ENCODE measurements at places on chromosomes 6 and 20. TPM values are rescaled to one million over a fixed set of nuclear protein-coding genes. Genes with fewer than 3 reads are reported as not detected.

- H3K4me1 ChIP-seq, result no peaks in the 10 kb centered on the region
- no peaks in the 10 kb centered on the region for H3K27me3 ChIP-seq
- H3K4me3 ChIP-seq, result no peak overlapping the region
- no peak overlapping the region for H3K27ac ChIP-seq
Measured at GRCh38 chr6:63066055-63066704, 145.1 kb upstream of the FKBP1C start.

- H3K4me3 ChIP-seq, result no peak overlapping the region
- H3K36me3 ChIP-seq, result no peaks in the 10 kb centered on the region
- DNase-seq, result no peak
- H3K27me3 ChIP-seq, result no peaks in the 10 kb centered on the region
Measured at GRCh38 chr6:378958-379409, 12.6 kb upstream of the IRF4 start.

- peak overlapping the region; percentile 49 for H3K4me3 ChIP-seq
- H3K27ac ChIP-seq, result peak overlapping the region; percentile 41
- DNase-seq, result peak; percentile 79
Measured at GRCh38 chr6:167825332-167826229, 1.1 kb upstream of the AFDN start.

DNA sequence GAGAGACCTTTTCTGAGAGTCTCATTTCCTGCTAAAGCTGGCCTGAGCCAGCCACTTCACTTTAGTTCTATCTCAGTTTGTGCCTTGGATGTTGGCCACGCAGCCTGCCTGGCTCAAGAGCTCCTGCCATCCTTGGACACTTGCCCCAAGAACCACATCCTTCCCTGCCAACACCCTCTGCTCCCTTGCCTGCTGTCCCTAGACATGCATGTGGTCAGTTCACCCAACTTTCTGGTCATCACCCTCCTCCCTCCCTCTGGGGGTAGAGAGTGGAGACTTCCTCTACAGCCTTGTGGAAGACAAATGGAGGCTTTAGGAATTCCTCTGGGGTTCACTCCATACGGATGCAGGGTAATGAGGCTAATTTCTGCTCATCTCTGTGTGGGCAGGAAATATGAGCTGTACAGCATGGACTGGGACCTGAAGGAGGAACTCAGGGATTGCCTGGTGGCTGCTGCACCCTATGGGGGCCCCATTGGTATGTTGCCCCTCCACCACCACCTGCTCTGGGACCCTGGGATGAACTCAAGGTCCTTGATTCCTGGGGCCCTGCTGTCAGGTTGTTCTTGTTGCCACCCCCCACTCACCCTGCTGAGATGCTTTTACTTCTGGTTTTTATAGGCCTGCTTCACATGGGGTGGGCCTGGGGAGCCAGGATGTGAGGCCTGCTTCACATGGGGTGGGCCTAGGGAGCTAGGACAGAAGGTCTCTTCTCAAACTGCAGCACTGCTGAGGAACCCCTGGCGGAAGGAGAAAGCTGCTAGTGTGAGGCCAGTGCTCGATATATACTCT lies 13.8 kb upstream of the PTPRA start:
- no peaks in the 10 kb centered on the region for H3K36me3 ChIP-seq
- no peaks in the 10 kb centered on the region for H3K27me3 ChIP-seq
- DNase-seq, result no peak

- no peaks in the 10 kb centered on the region for H3K4me1 ChIP-seq
- DNase-seq, result no peak
- peaks cover 91% of the 10 kb centered on the region for H3K36me3 ChIP-seq
Measured at GRCh38 chr6:43532201-43532600, 15.3 kb downstream of the POLR1C start.

DNA sequence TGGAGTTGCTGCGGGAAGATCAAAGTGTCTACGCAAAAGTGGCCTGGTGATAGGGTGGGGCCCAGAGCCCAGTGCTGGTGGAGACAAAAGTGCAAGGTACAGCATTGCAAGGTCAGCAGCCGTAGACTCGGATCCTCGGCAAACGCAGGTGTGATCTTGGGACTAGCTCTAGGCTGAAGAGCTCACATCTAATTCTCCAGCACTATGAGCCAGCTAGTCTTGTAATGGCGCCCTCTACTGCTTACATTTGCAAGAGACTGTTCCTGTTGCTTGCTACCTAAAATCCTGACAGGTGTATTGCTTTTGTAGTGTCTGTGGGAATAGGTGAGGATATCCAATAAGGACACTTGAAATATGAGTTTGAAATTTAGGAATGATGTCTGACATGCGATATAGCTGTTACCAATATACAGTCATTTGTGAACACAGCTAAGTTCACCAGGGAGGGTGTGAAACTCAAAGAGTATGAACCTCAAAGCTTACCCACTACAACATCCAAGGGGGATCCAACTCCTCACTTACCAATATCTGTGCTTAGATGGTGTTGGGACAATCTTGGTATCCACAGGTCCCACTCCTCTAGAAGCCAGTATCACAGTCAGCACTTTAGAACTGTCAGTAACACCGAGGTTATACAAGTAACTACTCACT lies 58.4 kb downstream of the PDE7B start:
- no peaks in the 10 kb centered on the region for H3K27me3 ChIP-seq
- DNase-seq, result no peak
- H3K4me3 ChIP-seq, result no peak overlapping the region
- H3K36me3 ChIP-seq, result no peaks in the 10 kb centered on the region
- H3K27ac ChIP-seq, result no peak overlapping the region

DNA sequence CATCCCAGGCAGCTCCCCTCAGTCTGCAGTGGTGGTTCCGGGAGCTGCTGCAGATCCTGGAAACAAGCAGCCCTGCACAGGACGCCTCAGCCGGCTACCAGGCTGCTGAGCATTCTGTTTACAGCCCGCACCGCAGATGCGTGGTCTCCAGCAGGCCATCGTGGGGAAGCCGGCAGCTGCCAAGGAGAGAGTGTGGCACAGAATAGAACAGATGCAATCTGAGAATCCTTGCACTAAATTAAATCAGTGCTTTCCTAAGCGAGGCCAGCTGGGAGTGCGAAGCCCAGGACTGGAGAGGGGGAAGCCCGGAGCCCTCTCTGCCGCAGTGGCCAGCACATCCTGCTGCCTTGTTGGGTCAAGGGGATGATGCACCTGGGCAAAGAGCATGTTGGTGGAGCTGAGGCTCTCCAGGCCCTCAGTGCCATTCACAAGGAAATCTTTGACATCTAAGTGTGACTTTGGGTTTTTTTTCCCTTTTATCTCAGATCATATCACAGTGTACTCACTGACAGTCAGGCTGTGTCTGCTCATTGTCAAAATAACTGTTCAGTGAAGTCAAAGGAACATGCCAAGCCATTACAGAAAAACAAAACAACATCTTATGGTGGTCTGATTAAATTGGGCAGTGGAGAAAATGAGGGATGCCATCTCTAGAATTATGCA lies 118.1 kb downstream of the SYNDIG1 start:
- DNase-seq, result no peak
- H3K27me3 ChIP-seq, result no peaks in the 10 kb centered on the region
- no peaks in the 10 kb centered on the region for H3K4me1 ChIP-seq
- no peak overlapping the region for H3K4me3 ChIP-seq
- H3K36me3 ChIP-seq, result no peaks in the 10 kb centered on the region

- no peak for DNase-seq
- no peaks in the 10 kb centered on the region for H3K36me3 ChIP-seq
- H3K4me3 ChIP-seq, result no peak overlapping the region
- no peaks in the 10 kb centered on the region for H3K4me1 ChIP-seq
- H3K27ac ChIP-seq, result no peak overlapping the region
- no peaks in the 10 kb centered on the region for H3K27me3 ChIP-seq
Measured at GRCh38 chr6:55963301-55963700, 87.9 kb upstream of the BMP5 start.

DNA sequence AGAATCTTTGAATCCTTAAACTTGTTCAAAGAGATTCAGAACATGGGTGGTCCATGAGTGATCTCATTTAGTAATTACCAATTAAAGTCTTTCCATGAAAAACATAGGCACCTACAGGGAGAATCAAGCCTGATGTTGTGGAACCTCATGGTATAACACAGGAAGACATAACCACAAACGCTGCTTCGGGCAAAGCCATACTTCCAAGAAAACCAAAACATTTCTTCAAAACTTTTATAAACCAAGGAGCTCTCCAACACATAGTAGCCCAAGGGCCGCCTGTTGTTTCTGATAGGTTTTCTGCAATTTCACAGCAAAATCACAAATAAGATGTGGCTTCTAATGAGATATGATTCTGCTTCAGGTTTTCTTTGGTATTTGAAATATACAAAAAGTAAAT lies 2.5 kb downstream of the CHD6 start:
- DNase-seq, result no peak
- H3K36me3 ChIP-seq, result no peaks in the 10 kb centered on the region
- no peak overlapping the region for H3K27ac ChIP-seq
- H3K27me3 ChIP-seq, result no peaks in the 10 kb centered on the region
- no peak overlapping the region for H3K4me3 ChIP-seq
- H3K4me1 ChIP-seq, result peaks cover 35% of the 10 kb centered on the region

GRCh38 chr20:17688965-17689364 lies 6.9 kb upstream of the RRBP1 start:
- H3K4me1 ChIP-seq, result no peaks in the 10 kb centered on the region
- no peaks in the 10 kb centered on the region for H3K36me3 ChIP-seq
- no peaks in the 10 kb centered on the region for H3K27me3 ChIP-seq
- DNase-seq, result no peak

DNA sequence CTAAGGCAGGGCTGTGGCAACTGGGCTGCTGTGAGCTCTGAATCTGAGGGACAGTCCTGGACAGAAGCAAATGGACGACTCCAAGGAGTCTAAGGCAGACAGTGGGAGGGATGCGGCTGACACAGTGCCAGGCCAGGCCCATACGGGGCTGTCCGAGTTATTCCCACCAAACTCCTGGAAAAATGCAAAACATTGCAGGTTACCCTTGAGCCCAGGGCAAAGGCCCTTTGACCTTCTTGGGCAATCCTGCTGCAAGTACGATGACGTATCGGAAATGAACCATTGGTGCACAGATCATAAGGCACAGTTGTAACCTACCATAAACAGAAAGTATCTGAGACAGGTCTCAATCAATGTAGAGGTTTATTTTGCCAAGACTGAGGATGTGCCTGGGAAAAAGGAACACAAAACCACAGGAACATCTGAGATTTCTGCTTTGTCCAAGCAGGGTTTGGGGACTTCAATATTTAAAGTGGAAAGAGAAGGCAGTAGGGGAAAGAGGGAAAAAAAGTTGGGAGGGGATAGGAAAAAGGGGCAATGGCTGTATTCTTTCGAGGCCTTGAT lies 118.9 kb downstream of the DACT2 start:
- no peak overlapping the region for H3K4me3 ChIP-seq
- no peak overlapping the region for H3K27ac ChIP-seq
- DNase-seq, result no peak
- H3K36me3 ChIP-seq, result no peaks in the 10 kb centered on the region
- H3K4me1 ChIP-seq, result no peaks in the 10 kb centered on the region
- H3K27me3 ChIP-seq, result no peaks in the 10 kb centered on the region

DNA sequence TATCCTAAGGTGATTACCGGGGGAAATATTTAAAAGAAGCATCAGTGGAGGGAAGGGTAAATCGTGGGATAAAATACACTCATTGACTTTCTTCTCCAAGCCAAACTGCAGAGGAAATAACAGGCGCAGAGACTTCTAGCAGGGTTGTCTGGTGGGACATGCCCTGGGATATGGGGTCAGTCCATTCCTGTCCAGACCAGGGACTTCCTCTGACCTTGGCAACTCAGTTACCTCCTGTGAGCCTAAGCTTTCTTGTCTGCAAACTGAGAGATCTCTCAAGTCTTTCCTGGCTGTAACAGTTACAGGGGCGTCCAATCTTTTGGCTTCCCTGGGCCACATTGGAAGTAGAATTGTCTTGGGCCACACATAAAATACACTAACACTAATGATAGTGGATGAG lies 21.7 kb upstream of the PHACTR2 start:
- DNase-seq, result no peak
- H3K27me3 ChIP-seq, result no peaks in the 10 kb centered on the region
- H3K4me3 ChIP-seq, result no peak overlapping the region
- no peaks in the 10 kb centered on the region for H3K36me3 ChIP-seq
- no peak overlapping the region for H3K27ac ChIP-seq

DNA sequence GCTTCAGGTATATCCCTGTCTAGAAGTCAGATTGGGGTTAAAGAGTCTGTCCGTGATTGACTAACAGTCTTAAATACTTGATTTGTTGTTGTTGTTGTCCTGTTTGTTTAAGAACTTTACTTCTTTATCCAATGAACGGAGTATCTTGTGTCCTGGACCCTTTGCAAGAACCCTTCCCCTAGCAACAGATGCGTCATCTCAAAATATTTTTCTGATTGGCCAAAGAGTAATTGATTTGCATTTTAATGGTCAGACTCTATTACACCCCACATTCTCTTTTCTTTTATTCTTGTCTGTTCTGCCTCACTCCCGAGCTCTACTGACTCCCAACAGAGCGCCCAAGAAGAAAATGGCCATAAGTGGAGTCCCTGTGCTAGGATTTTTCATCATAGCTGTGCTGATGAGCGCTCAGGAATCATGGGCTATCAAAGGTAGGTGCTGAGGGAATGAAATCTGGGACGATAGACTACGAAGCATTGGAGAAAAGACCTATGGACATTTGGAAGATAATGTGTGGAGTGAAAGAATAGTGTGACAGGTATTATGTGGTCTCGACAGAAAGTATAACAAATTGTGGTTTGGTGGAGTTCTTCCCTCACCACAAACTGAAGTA lies at the start of gene HLA-DRA:
HLA-DRA (plus strand) TSS at position 286 of the 613 bp plus-strand sequence; CDS start at position 350, 64 bp downstream.
- H3K27me3 ChIP-seq, result no peaks in the 10 kb centered on the region
- H3K4me3 ChIP-seq, result peak within 1 kb of the TSS; percentile 25
- peaks cover 2% of the 10 kb centered on the region for H3K4me1 ChIP-seq
- peak; percentile 35 for DNase-seq
- H3K36me3 ChIP-seq, result peaks cover 17% of the 10 kb centered on the region

GRCh38 chr6:116070616-116071389 lies 10.1 kb upstream of the FRK start:
- H3K4me1 ChIP-seq, result no peaks in the 10 kb centered on the region
- no peaks in the 10 kb centered on the region for H3K36me3 ChIP-seq
- H3K27ac ChIP-seq, result no peak overlapping the region
- DNase-seq, result no peak

- DNase-seq, result no peak
- H3K4me3 ChIP-seq, result no peak overlapping the region
- H3K36me3 ChIP-seq, result no peaks in the 10 kb centered on the region
Measured at GRCh38 chr20:18727032-18727508, 86.5 kb upstream of the SCP2D1 start.

- no peaks in the 10 kb centered on the region for H3K36me3 ChIP-seq
- no peaks in the 10 kb centered on the region for H3K27me3 ChIP-seq
- H3K4me3 ChIP-seq, result peak overlapping the region; percentile 86
- peaks cover 40% of the 10 kb centered on the region for H3K4me1 ChIP-seq
- peak overlapping the region; percentile 98 for H3K27ac ChIP-seq
- peak; percentile 45 for DNase-seq
Measured at GRCh38 chr6:13710552-13711323, 897 bp downstream of the RANBP9 start.

Gene GMPR
- total RNA-seq, result 16.1 TPM

Gene NHLRC1
- 2.6 TPM for total RNA-seq

Gene MUC21
- total RNA-seq, result 8.5 TPM

Gene ZSCAN23
- 1.2 TPM for total RNA-seq

Gene NINL
- total RNA-seq, result 17.0 TPM

Gene SIRPB2
- 9.2 TPM for total RNA-seq

Gene PPP1R16B
- total RNA-seq, result 9.8 TPM

Gene AKAP12
- total RNA-seq, result 28.9 TPM

All from left lung (tissue), 14 donors.